ENCODE measurements at places on chromosomes 7 and 10.

DNA sequence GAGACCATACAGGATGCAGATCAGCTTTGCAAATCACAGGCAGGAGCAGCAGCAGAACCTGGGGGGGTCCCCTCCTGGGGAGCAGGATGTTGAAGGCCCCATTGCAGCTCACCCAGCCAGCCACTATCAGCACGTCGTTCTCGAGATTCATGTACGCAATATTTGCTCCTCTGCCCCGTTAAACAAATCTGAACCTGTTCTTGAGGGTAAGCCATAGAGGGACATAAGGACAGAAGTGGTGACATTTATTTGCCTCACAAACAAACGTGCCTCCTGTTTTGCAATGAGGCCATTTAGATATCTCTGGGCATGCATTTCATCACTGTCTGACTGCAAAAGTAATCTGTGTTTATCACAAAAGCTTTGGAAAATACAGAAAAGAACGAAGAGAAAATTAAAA is 87.3 kb upstream of the BAIAP2L1 start:
- DNase-seq, result no peak

- DNase-seq, result no peak
These were observed 208.7 kb downstream of the PAXIP1 start for GRCh38 chr7:154794147-154794780.

DNA sequence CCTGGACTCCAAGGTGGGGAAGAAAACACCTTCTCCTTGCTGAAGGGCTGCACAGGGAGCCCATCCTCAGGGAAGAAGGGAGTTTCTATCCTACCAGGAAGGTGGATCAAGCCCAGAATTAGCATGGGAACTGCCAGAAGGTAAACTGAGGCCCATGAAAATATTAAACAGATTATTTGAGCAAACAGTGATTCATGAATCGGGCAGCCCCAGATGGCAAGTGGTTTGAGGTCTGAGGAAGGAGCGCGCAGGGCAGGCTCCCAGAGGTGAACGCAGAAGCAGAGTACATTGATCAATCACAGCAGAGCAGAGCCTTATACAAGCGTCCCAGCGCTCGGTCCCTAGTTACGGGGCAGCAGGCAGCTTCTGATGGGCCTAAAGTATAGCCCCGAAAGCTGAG is 35.8 kb upstream of the PROSER2 start:
- DNase-seq, result no peak

DNA sequence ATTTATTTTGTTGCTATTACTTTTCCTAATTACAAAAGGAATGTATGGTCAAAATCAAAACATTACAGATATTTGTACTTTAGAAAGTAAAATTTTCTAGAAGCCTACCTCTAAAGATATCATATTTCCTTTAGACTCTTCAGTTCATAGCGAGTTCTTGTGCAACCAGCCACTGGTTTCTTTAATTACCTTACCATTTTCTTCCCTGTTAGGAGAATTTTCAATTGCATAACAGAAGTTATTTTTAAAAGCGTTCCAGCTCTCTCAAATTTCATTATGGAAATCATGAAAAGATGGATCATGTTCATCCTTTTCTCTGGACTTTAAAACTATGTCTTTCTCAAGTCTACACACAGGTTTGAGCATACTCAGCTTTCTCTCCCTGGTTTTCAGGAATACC is 5.0 kb upstream of the TRUB1 start:
- no peak for DNase-seq

GRCh38 chr7:121337398-121337797 is 8.6 kb downstream of the WNT16 start:
- DNase-seq, result peak; percentile 23

DNA sequence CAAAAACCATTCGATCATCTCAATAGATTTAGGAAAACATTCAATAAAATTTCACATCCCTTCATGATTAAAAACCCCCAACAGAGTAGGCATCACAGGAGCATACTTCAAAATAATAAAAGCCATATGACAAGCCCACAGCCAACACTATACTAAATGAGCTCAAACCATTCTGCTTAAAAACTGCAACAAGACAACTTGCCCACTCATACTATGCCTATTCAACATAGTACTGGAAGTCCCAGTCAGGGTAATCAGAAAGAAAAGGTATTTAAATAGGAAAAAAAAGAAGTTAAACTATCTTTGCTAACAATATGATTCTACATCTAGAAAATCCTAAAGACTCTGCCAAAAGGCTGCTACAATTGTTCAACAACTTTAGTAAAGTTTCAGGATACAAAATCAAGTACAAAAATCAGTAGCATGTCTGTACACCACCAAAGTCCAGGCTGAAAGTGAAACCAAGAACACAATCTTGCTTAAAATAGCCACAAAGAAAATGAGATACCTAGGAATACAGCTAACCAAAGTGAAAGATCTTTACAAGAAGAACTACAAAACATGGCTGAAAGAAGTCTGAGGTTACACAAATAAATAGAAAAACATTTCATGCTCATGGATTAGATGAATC is 882.6 kb downstream of the GRM8 start:
- DNase-seq, result no peak

GRCh38 chr10:50937230-50937907 is 51.9 kb upstream of the A1CF start:
- peak; percentile 73 for DNase-seq

- no peak for DNase-seq
These were observed 357.3 kb downstream of the CRPPA start for GRCh38 chr7:16063716-16064675.

- no peak for DNase-seq
These were observed 54.1 kb upstream of the AKR1C1 start for GRCh38 chr10:4909118-4909517.

DNA sequence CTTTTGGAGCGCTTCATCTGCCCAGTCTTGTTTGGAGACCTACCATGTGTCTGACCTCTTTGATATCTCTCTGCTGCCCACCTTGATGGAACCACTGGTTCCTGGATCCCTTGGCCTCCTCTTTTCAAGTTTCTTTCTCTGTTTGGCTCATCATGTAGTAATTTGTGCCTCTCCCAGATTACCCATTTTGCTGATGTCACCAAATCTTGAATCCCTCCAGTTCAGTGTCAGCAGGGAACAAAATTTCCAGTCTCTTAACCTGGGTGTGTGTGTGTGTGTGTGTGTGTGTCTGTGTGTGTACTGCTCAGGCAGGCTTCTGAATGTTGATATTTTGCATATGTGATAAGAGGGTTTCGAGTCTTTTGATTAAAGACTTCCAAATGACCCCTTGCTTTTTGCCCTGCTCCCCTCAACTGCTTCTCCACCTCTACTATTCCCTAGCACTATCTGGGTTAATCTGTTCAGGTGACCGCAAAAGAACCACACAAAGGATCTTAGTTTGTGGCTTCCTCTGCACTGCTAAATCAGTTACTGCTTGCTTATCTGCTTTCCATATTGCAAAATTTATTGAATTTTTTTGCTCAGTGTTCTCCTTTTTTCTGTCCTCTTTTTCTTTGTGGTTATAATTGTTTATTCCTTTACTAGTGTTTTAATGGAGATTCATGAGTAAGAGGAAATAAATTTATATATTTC is 25.7 kb downstream of the MYO3A start:
- no peak for DNase-seq

DNA sequence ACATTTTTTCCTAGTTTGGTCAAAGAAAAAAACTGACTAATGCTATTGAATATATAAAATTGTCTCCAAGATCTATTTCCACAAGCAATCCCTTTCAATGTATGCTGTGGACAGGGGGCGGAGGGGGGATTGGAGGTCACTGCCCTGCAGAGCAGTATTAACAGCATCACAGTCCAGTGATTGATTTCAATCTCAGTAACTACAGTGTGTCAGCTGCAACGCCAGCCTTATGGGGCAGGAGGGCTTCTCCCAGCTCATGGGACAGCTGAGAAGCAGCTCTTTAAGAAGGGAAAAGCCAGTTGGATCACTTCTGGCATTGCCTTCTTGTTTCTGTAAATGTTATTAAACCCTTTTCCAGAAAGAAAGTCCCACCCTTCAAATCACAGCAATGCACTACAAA is 65.0 kb downstream of the RAPGEF5 start:
- no peak for DNase-seq

DNA sequence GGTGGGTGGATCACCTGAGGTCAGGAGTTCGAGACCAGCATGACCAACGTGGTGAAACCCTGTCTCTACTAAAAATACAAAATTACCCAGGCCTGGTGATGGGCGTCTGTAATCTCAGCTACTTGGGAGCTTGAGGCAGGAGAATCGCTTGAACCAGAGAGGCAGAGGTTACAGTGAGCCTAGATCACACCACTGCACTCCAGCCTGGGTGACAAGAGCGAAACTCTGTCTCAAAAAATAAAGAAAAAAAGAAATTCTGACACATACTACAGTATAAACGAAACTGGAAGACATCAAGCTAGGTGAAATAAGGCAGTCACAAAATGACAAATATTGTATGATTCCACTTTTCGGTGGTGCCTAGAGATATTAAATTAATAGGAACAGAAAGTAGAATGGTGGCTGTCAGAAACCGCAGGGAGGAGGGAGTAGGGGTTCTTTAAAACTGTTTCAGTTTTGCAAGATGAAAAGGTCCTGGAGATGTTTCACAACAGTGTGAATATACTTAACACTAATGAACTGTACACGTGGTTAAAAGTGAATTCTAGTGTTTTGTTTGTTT is 23.2 kb downstream of the PILRA start:
- no peak for DNase-seq

- DNase-seq, result no peak
These were observed 27.6 kb downstream of the LYZL1 start for GRCh38 chr10:29316308-29317026.

- DNase-seq, result no peak
These were observed 219.5 kb downstream of the GLI3 start for GRCh38 chr7:42017349-42017986.

GRCh38 chr10:70381471-70382421 is 679 bp downstream of the LRRC20 start:
- peak; percentile 19 for DNase-seq

DNA sequence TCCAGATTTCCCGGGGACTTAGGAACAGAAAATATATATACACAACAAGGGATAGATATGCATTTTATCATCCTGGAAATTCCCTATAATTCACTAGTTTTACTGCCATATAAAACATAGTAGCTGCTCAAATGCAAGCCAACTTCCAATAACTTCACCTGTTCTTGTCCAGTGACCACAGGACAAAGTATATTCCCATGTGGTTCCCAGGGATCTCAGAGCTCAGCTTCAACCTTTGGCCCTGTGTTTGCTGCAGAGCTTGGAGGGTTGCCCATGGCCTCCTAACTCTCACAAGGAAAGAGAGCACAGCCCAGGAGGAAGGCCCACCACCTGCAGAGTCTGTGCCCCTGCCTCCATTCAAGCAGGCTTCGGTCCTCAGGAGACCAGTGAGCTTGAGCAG is 4.5 kb upstream of the DRGX start:
- no peak for DNase-seq

GRCh38 chr10:124071141-124071540 is 22.3 kb downstream of the CHST15 start:
- no peak for DNase-seq

DNA sequence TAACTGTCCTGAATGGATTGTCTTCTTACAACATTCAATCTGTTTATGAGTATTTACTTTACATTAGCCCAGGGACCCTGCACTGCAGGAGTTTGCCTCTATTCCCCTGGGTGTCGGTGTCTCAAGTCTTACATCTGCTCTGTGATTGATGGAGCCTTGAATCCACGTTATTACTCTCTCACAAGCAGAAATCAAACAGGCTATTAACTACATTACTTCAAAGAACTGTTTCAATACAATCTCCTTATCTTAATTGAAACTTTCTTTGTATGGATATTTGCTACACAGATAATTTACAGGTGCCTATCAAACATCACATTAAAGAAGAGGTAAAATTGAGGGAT is 3.1 kb upstream of the ARID5B start:
- no peak for DNase-seq

DNA sequence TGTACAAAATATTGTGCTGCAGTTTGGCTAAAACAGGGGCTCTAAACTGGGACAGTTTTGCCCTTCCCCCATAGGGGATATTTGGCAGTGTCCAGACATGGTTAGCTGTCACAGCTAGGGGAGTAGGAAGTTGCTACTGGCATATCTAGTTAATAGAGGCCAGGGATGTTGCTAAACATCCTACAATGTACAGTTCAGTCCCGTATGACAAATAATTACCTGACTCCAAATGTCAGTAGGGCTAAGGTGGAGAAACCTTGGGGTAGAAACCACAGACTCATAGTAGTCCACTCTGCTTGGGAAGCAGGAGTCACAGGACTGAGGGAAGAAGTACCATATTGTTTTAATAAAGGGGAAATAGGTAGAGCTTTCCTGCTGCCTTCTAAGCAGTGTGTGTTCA is 39.8 kb downstream of the WBP1L start:
- DNase-seq, result no peak
